ENCODE measurements at places on chromosomes 4 and X.

DNA sequence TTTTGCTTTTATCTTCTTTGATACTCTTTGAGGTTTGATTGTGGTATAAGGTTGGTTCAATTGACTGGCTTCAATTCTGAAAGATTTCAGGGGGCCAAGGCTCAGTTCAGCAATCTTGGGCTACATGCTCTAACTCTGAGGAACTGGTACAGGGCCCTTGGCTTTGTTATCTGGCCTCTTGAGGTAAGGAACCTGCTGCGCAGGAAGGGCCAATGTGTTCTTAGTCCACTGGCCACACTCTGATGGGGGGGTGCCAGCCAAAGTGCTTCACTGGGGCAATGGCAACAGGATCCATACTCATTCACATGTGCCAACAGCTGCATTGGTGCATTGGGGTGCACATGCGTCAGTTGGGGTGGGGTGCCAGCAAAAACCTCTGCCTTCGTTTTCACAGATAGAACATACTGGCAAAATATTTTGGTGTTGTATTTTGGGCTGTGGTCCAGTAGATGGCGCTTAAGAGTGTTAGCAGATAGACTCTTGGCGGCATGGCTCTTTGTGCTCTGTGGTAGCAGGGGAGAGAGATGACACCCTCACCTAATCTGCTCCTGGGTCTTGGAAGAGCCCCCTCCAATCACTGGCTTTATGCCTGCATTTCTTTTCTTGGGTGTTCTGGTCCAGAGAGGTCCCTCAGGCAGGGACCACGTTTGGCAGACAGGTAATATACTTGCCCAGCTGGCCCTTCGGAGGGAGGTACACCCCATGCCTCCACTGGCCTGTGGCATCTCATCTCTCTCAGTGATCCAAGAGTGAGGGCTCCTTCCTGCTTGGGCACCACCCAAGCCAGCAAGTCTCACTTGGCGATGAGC is 42.9 kb downstream of the NDST3 start:
- H3K4me1 ChIP-seq: no peaks in the 10 kb centered on the region
- no peak for DNase-seq

- H3K4me3 ChIP-seq: no peak overlapping the region
- H3K27ac ChIP-seq: no peak overlapping the region
- no peaks in the 10 kb centered on the region for H3K36me3 ChIP-seq
- DNase-seq: no peak
These were observed 106.7 kb upstream of the GK2 start for GRCh38 chr4:79514621-79515329.

DNA sequence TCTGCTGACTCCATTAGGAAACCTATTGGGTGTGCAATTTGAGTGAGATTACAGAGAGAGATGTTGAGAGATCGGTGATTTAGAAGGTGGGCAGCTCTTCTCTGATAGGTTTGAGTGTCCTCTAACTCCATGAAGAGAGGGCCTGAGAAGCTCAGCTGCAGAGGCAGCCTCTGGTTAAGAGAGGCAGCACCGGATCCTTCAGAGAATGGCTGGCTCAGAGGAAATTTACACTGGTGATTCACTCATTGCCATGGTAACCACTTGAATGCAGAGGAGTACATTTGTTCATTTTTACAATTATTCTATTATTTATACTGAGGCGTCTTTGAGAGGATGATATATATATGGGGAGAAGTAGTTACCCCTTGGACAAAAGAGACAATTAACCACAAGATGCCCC is 171.7 kb downstream of the PDGFRA start:
- no peaks in the 10 kb centered on the region for H3K27me3 ChIP-seq
- H3K36me3 ChIP-seq: no peaks in the 10 kb centered on the region
- H3K4me1 ChIP-seq: no peaks in the 10 kb centered on the region
- DNase-seq: no peak

DNA sequence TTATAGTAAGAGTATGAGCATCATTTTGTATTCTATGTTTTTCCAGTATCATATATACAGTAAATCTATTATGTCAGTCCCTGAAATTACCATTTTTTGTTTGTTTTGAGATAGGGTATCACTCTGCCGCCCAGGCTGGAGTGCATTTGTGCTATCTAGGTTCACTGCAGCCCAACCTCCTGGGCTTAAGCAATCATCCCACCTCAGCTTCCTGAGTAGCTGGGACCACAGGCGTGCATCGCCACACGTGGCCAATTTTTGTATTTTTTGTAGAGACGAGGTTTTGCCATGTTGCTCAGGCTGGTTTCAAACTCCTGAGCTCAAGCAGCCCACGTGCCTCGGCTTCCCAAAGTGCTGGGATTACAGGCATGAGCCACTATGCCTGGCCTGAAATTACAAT is 85.6 kb downstream of the ZNF330 start:
- no peak overlapping the region for H3K27ac ChIP-seq
- no peaks in the 10 kb centered on the region for H3K27me3 ChIP-seq
- no peak for DNase-seq
- H3K36me3 ChIP-seq: no peaks in the 10 kb centered on the region
- peaks cover 8% of the 10 kb centered on the region for H3K4me1 ChIP-seq
- no peak overlapping the region for H3K4me3 ChIP-seq

DNA sequence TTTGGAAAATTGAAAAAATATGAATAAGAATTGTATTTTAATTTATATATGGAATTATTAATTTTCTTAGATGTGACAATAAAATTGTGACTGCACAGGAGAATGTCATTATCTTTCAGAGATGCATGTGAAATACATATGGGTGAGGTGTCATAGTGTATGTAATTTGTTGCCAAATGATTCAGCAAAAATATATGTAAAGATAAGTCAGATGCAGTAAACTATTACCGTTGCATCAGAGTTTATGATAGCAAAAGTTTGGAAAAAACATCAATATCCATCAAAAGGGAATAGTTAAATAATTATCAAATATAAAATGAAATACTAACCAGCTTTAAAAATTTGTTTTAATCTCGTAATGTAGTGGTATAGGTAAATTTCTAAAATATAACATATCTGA is 10.4 kb upstream of the SLC7A11 start:
- H3K4me1 ChIP-seq: no peaks in the 10 kb centered on the region
- no peaks in the 10 kb centered on the region for H3K27me3 ChIP-seq
- H3K4me3 ChIP-seq: no peak overlapping the region
- H3K27ac ChIP-seq: no peak overlapping the region
- no peaks in the 10 kb centered on the region for H3K36me3 ChIP-seq
- no peak for DNase-seq

- H3K4me1 ChIP-seq: peaks cover 3% of the 10 kb centered on the region
- no peaks in the 10 kb centered on the region for H3K27me3 ChIP-seq
- peak overlapping the region; percentile 14 for H3K27ac ChIP-seq
- DNase-seq: no peak
- no peak overlapping the region for H3K4me3 ChIP-seq
- H3K36me3 ChIP-seq: no peaks in the 10 kb centered on the region
These were observed 31.2 kb downstream of the PHEX start for GRCh38 chrX:22063284-22063683.

Measured in natural killer cell (primary cell).